ENCODE measurements at places on chromosomes 11 and 22.

DNA sequence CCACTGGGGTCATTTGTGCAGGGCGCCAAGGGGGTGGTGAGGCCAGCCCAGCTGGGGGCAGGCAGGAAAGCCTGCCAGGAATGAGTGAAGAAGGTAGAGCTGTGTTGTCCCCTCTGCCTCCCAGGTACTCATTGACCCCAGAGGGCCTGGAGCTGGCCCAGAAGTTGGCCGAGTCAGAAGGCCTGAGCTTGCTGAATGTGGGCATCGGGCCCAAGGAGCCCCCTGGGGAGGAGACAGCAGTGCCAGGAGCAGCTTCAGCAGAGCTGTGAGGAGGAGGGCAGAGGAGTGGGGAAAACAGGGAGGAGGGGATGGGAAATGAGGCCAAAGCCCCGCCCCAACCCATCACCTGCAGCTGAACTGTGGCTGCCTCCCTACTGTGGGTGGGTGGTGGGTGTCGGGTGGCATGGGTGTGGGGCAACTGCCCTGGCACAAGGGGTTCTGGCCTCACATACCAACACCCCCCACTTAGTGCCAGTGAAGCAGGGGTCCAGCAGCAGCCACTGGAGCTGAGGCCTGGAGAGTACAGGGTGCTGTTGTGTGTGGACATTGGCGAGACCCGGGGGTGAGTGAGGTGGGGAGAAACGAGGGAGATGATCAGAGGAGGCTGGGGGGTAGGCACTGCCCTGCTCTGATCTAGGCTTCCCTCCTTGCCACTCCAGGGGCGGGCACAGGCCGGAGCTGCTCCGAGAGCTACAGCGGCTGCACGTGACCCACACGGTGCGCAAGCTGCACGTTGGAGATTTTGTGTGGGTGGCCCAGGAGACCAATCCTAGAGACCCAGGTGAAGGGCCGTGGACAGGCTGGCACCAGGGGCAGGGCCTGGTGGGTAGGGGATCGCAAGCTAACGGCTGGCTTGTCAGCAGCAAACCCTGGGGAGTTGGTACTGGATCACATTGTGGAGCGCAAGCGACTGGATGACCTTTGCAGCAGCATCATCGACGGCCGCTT lies 3.0 kb downstream of the MUS81 start:
- peak; percentile 73 for DNase-seq

DNA sequence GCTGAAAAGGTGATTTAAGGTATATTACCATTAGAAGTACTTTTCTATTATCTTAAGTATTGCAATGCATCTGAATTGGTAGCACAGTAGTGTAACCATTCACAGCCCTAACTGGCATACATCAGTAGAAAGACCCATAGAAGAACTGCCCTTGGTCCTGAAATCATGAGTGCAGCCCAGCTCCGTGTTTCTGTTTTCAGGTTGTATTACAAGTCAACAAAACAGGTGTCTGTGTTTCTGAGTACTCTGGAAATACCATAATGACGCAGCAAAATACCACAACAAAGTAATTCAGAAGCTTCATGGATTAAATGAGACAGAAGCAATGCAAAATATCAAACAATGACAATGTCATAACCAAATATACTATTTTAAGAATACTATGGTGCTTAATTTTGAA lies 226.3 kb downstream of the OPCML start:
- DNase-seq, result no peak

GRCh38 chr11:30171661-30172060 lies 59.2 kb upstream of the FSHB start:
- no peak for DNase-seq

DNA sequence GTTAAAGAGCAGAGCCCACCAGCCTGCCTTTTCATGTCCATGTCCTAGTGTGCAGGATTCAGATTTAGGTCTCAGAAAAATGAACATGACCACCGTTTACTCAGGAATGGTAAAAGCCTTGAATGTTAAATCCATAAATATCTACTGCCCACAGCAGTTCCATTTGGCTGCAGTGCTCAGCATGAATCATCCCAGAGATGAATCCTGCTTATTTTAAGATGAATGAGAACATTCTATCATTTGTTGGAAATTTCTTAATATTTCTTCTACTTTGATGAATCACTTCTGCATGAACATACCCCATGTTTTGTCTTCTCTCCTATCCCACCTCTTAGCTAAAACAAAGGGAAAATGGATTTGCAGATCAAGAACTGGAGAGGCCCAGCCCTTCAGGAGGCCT lies 47.5 kb upstream of the AQP11 start:
- no peak for DNase-seq

- DNase-seq, result no peak
Measured at GRCh38 chr22:20112623-20113511, 3.0 kb upstream of the RANBP1 start.

- DNase-seq, result no peak
Measured at GRCh38 chr22:49181431-49181830, 646.2 kb downstream of the BRD1 start.

- no peak for DNase-seq
Measured at GRCh38 chr11:60155931-60156330, 27.0 kb downstream of the MS4A6A start.
